ENCODE measurements at places on chromosomes 2 and 18.

GRCh38 chr2:46420945-46421344 lies 58.4 kb upstream of the TMEM247 start:
- no peaks in the 10 kb centered on the region for H3K27me3 ChIP-seq
- H3K4me1 ChIP-seq = no peaks in the 10 kb centered on the region
- no peak overlapping the region for H3K4me3 ChIP-seq
- no peak overlapping the region for H3K27ac ChIP-seq
- H3K36me3 ChIP-seq = no peaks in the 10 kb centered on the region

DNA sequence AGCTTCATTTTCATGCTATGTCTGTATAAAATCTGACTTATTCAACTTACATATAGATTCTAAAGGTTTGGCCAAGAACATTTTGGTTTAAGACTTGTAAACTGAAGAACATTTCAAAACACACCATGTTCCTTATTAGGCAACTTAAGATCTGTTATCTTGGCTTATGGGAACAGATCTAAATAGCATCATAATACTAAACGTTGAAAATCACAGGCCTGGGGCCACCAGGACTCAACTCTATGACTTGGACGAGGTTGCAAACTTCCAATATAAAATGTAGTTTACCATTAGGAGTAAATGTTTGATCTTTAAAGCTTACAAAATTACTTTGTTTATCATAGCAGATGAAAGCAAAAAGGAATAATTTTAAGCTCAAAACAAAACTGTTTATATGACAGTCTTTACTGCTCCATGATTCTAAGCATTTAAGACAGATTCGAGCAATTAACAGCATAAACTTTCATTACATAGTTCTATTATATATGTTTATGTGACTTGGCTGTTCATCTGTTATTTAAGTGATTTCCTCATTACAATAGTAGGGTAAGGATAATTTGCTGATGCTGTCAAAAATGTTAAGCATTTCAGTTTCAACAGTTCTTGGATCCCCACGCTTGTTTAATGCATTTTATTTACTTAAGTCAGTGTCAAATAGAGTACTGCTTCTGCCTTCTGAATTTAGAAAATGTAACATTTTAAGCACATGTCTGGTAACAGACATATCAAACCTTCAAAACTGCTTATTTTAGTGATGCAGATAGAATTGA lies 8.3 kb downstream of the TCF4 start:
- H3K27ac ChIP-seq = no peak overlapping the region
- DNase-seq = no peak
- H3K4me1 ChIP-seq = peaks cover 12% of the 10 kb centered on the region
- H3K36me3 ChIP-seq = no peaks in the 10 kb centered on the region
- H3K4me3 ChIP-seq = no peak overlapping the region

GRCh38 chr2:167544602-167545001 lies 656.3 kb downstream of the XIRP2 start:
- no peak overlapping the region for H3K27ac ChIP-seq
- no peaks in the 10 kb centered on the region for H3K36me3 ChIP-seq
- H3K4me1 ChIP-seq = no peaks in the 10 kb centered on the region
- no peak for DNase-seq
- H3K4me3 ChIP-seq = no peak overlapping the region
- H3K27me3 ChIP-seq = no peaks in the 10 kb centered on the region

DNA sequence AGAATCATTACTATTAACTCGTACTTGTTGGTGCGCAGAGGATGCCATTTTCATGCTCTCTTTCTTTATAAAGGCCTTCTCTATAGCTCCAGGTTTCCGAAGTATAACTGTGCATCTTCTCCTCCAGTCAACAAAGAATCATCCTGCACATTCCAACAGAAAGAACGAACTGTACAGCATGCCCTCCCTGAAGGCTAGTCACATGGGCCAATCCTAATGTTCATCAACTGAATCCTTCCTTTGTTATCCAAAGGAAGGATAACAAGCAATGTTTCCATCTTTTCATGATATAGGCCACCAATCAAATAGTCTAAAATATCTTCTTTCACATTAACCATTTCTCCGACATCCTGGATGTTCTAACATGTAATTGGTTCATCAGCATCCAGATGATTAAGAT lies 66.9 kb upstream of the LDLRAD4 start:
- peaks cover 9% of the 10 kb centered on the region for H3K36me3 ChIP-seq
- H3K27me3 ChIP-seq = peaks cover 4% of the 10 kb centered on the region
- no peak overlapping the region for H3K4me3 ChIP-seq
- H3K4me1 ChIP-seq = peaks cover 8% of the 10 kb centered on the region
- no peak for DNase-seq
- no peak overlapping the region for H3K27ac ChIP-seq

GRCh38 chr18:60746491-60746890 lies 373.9 kb upstream of the MC4R start:
- no peak overlapping the region for H3K4me3 ChIP-seq
- H3K27ac ChIP-seq = no peak overlapping the region
- H3K4me1 ChIP-seq = no peaks in the 10 kb centered on the region
- no peaks in the 10 kb centered on the region for H3K27me3 ChIP-seq
- no peak for DNase-seq
- H3K36me3 ChIP-seq = no peaks in the 10 kb centered on the region

DNA sequence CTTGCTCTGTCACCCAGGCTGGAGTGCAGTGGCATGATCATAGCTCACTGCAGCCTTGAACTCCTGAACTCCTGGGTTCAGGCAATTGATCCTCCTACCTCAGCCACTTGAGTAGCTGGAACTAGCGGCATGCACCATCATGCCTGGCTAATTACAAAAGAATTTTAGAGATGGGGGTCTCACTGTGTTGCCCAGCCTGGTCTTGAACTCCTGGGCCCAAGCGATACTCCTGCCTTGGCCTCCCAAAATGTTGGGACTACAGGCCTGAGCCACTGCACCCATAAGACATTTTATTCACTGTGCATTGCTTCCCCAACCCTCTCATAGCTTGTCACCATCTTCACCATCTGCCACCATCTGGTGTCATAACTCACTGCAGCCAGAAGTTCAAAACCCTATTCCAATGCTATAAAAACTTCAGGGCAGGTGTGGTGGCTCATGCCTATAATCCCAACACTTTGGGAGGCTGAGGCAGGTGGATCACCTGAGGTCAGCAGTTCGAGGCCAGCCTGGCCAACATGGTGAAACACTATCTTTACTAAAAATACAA lies 78.7 kb downstream of the NCAPH start:
- no peak overlapping the region for H3K4me3 ChIP-seq
- no peak overlapping the region for H3K27ac ChIP-seq
- H3K27me3 ChIP-seq = no peaks in the 10 kb centered on the region
- no peak for DNase-seq
- H3K36me3 ChIP-seq = peaks cover 3% of the 10 kb centered on the region

DNA sequence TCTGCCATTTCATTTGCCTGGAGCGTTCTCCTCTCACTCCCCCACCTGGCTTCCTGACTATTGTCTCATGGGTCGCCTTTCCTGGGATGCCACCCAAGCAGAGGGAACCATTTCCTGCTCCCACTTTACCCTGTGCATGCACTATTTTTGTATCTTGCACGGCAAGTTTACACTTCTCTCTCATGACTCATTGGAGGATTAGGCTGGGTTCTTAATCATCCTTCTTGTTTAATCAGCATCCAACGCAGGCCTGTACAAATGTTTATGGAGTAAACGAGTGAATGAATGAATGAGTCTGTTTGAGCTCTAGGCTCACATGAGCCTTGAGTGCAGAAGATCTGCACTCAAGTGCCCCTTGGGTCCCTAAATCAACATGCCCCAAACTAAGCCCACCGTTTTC lies 3.8 kb upstream of the ARHGAP25 start:
- no peaks in the 10 kb centered on the region for H3K36me3 ChIP-seq
- H3K27me3 ChIP-seq = no peaks in the 10 kb centered on the region
- no peak overlapping the region for H3K4me3 ChIP-seq
- no peak overlapping the region for H3K27ac ChIP-seq
- H3K4me1 ChIP-seq = peaks cover 17% of the 10 kb centered on the region
- DNase-seq = no peak

GRCh38 chr18:30597202-30597601 lies 445.3 kb downstream of the DSC3 start:
- no peaks in the 10 kb centered on the region for H3K27me3 ChIP-seq
- DNase-seq = no peak
- H3K4me3 ChIP-seq = no peak overlapping the region
- no peaks in the 10 kb centered on the region for H3K36me3 ChIP-seq

DNA sequence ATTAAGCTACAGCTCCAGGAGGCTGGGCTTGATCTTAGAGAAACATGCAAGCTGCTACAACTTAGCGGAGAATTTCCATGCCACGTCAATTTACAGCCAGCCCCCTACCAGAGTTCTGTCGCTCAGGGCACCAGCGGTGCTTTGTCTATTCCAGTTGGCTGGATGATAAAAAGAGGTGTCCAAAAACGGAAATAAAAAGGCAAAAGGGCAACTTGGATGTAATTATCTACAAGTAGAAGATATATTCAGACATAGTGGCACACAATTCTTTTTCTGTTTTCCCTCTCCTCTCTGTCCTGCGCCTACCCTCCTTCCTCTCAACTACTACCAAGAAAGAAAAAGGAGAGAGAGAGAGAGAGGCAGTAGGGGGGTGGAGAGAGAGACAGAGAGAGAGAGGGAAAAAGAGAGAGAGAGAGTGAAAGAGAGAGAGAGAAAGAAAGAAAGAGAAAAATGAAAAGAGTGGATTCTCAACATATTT lies 363 bp upstream of the RFTN2 start:
- no peaks in the 10 kb centered on the region for H3K4me1 ChIP-seq
- H3K36me3 ChIP-seq = no peaks in the 10 kb centered on the region
- H3K27ac ChIP-seq = no peak overlapping the region
- DNase-seq = no peak

- H3K4me1 ChIP-seq = no peaks in the 10 kb centered on the region
- H3K36me3 ChIP-seq = no peaks in the 10 kb centered on the region
- H3K4me3 ChIP-seq = no peak overlapping the region
- no peak overlapping the region for H3K27ac ChIP-seq
- no peaks in the 10 kb centered on the region for H3K27me3 ChIP-seq
- no peak for DNase-seq
Observed at GRCh38 chr18:63604791-63605567, 17.8 kb downstream of the SERPINB13 start.

DNA sequence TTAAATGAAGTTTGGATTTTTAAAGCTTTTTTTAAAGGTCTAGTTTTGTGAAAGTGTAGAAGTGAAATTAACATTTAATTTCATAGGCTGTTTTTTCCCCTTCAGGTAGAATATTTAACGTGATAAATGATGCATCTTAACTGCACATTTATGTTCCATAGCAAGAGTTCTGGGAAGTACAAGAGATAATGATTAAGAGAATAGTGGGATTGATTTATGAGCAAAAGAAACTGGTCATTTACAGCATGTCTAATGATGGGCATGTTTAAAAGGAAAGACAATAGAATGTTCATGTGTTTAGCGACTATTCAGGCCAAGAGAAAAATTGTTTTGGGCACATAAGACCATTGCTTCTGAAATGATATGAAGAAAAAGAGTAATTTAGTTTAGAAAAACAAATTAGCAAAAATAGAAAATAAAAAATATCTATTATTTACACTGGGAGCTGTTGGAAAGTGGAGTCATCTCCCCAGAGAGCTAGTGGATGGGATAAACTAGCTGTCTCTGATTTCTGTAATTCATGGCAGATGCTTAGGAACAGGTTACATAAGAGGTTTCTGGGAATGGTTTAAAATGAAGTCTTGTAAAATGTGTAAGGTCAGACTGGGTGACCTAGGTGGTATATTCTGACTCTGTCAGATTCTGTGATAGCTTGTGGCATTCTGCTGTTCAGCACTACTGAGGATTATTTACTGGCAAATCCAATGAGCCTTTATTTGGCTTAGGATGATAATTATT lies 60.7 kb downstream of the WDR7 start:
- H3K4me1 ChIP-seq = peaks cover 5% of the 10 kb centered on the region
- H3K27me3 ChIP-seq = no peaks in the 10 kb centered on the region

- H3K4me3 ChIP-seq = no peak overlapping the region
- no peak overlapping the region for H3K27ac ChIP-seq
- H3K27me3 ChIP-seq = peaks cover 39% of the 10 kb centered on the region
- H3K4me1 ChIP-seq = peaks cover 10% of the 10 kb centered on the region
- no peak for DNase-seq
Observed at GRCh38 chr2:206260188-206261012, 14.1 kb upstream of the ZDBF2 start.

DNA sequence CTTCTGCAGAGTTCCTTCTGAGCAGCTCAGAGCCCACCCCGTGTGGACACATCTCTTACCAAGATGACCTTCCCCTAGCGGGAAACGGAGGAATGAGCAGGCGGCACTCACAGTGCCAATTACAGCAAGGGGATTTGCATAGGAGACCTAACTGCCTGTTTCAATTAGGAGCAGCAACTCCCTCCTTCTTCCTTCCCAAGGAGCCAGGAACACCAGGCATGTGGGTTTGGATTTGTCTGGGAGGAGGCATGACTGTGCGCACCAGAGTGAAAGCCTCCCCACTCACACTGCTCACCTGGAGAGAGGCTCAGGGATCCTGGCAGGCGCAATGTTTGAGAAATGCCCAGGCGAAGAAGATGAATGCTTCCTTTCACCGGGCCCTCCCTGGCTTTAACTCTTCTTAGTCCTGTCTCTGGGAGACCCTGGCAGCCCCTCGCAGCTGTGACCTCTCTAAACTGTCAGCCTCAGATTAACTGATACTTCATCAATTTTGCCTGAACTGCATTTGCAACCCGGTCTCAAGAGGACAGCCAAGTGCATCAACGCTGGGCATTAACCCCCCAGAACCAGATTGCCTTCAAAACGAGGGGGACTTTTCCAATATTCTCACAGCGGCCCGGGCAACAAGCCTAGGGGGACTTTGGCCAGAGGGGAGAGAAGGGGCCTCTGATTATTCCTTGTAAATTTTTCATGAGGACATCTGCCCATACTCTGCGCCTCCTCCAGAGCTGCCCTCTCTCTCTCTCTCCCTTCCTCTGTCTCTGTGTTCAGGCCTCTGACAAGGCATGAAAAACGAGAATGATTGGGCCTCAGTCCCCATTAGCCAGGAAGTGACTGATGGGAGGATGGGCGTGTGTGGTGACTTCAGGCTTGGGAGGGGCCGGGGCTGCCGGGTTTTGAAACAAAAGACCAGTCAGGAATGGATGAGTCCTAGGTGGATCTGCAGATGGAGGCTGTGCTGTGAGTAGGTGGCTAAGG lies 93.8 kb downstream of the CMPK2 start:
- no peaks in the 10 kb centered on the region for H3K4me1 ChIP-seq
- H3K27ac ChIP-seq = no peak overlapping the region
- peaks cover 15% of the 10 kb centered on the region for H3K27me3 ChIP-seq
- no peak for DNase-seq
- H3K4me3 ChIP-seq = no peak overlapping the region

DNA sequence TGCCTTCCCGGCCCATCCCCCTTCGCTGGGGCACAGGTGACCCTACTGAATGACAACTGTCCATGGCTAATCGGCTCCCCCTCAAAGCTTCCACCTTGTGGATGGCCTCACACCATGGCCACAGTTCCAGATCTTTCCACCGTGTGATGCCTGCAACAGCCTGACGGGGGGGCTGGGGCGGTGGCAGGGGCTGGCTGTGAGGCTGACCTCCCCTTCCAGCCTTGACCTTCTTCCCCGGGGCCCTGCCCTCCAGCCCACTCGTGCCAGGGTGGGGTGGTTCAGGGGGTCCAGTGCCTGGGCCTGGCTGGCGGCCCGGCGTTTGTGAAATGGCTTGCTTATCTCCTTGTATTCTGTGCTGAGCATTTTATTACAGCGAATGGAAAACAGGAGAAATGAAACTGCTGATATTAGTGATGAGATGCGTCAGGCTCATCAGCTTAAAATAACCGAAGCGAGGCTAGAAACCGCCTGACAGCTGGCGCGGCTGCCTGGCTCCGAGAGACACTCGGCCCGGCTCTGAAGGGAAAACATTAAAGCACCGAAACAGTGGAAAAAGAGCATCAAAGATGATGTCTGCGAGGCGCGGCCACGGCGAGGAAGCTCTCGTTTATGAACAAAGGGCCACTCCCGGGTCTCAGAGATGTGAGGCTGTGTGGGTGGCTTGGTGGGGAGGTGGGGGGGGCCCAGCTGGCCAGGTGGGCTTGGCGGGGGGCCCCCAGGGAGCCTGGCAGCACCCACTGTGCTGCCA lies 916 bp upstream of the PDCD1 start:
- DNase-seq = peak; percentile 59
- peaks cover 4% of the 10 kb centered on the region for H3K36me3 ChIP-seq
- H3K4me3 ChIP-seq = peak overlapping the region; percentile 88
- peaks cover 29% of the 10 kb centered on the region for H3K4me1 ChIP-seq
- peaks cover 19% of the 10 kb centered on the region for H3K27me3 ChIP-seq
